Glutamatergic neuron (in vitro differentiated cells): ENCODE measurements at places on chromosomes 6 and 20. TPM values are rescaled to one million over a fixed set of nuclear protein-coding genes. Genes with fewer than 3 reads are reported as not detected.

- no peak overlapping the region for H3K27ac ChIP-seq
- H3K4me3 ChIP-seq = no peak overlapping the region
- peaks cover 17% of the 10 kb centered on the region for H3K36me3 ChIP-seq
- DNase-seq = no peak
- H3K4me1 ChIP-seq = peaks cover 9% of the 10 kb centered on the region
- peaks cover 4% of the 10 kb centered on the region for H3K27me3 ChIP-seq
These were observed 22.2 kb downstream of the XRN2 start for GRCh38 chr20:21325296-21325695.

GRCh38 chr20:56207656-56208055 is 40.9 kb upstream of the MC3R start:
- H3K4me3 ChIP-seq = no peak overlapping the region
- no peak overlapping the region for H3K27ac ChIP-seq
- no peaks in the 10 kb centered on the region for H3K36me3 ChIP-seq
- H3K4me1 ChIP-seq = no peaks in the 10 kb centered on the region

Gene EDN3
- not detected for total RNA-seq

DNA sequence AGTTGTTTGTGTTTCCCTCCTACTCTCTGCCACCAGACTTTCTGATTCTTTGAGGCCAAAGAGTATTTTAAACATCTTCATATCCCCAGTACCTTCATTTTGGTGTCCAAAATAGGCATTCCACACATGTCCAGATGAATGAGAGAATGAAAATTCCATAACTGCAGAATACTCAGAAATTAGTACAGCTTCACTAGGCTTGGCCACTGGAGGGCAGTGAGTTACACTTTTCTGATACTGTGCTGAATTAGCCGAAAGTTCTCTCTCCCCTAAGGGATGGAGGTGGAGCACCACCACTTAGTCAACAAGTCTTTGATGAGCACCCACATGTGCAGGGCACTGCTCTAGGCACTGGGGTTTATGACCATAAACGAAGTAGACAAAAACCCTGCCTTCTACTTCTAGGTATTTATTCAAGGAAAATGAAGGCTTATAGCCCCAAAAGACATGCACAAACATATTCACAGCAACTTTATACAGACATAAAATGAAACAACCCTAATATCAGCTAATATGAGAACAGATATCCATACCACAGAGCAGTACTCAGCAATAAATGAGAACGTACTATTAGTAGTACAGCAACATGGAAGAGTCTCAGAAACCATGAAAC is 46.1 kb upstream of the TMEM217 start:
- H3K4me1 ChIP-seq = peaks cover 8% of the 10 kb centered on the region
- DNase-seq = peak; percentile 40
